Cerebellar cortex (tissue), 1 donor: ENCODE measurements at places on chromosomes 7 and 10.

DNA sequence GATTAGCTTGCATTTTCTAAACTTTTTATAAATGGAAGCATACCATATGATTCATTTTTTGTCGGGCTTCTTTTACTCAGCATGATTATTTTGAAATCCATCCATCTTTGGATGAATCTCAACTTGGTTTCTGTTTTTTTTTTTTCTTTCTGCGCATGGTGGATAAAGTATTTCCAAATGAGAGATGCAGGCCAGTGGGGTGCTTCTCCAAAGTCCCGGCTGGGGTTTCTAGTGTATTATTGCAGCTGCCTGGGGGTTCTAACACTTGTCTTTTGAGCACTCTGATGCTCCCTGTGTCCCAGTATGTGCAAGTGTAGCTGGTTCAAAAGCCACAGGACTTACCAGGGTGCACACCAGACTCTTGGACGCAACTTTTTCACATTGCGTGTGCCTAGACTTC is 70.9 kb upstream of the LOXL4 start:
- no peak for DNase-seq

DNA sequence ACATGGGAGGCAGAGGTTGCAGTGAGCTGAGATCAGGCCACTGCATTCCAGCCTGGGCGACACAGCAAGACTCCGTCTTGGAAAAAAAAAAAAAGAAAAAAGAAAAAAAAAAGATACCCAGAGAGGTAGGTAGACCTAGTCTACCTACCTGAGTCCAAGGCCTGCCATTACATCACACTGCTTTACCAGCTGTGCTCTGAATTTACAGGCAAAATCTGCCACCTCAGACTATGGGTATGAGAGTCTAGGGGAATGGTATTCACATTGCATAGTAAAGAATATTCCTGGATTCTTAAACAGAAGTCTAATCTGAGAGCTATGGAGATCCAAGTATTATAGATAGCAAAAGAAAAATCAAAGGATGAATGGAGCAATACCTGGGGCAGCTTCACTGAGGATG is 50.2 kb downstream of the NDUFB2 start:
- no peak for DNase-seq

GRCh38 chr10:84763965-84764364 is 435.6 kb downstream of the CCSER2 start:
- DNase-seq, result no peak

- DNase-seq, result no peak
Measured at GRCh38 chr7:604884-605531, 85.4 kb upstream of the PDGFA start.

GRCh38 chr7:92075455-92076158 is 58.7 kb downstream of the CYP51A1 start:
- no peak for DNase-seq

DNA sequence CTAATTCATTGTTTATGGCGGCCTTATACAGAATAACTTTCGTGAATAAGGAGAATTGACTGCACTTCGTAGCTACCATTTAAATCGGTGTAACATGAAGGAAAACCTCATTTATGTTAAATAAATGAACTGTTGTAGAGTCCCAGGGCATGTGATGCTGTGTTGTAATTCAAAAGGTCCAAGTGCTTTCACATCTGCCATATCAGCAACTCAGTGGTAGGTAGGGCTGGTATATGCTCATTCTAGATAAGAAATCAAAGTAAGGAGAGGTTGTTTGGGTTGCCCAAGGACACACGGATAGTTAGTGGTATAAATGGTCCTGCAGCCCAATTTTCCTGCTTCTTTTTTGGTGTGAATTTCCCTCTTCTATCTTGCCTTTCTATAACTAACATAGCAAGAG is 15.8 kb downstream of the BBS9 start:
- no peak for DNase-seq

DNA sequence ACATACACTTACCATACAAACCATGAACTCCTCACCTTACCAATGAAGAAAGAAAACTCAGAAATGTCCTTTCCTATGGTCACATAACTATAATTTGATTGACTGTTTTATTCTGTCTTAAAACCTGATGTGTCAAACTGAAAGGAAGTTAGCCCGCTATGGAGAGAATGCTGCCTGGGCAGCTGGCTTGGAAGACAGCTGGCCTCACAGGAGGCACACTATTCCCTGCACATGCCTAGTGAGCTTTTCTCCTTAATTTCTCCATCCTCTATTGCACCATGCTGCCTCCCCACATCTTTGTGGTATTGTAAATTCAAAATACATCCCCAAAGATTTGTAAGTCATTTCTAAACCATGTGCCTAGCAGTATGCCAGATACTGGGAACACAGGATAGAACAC is 163.3 kb downstream of the STK31 start:
- DNase-seq, result no peak

DNA sequence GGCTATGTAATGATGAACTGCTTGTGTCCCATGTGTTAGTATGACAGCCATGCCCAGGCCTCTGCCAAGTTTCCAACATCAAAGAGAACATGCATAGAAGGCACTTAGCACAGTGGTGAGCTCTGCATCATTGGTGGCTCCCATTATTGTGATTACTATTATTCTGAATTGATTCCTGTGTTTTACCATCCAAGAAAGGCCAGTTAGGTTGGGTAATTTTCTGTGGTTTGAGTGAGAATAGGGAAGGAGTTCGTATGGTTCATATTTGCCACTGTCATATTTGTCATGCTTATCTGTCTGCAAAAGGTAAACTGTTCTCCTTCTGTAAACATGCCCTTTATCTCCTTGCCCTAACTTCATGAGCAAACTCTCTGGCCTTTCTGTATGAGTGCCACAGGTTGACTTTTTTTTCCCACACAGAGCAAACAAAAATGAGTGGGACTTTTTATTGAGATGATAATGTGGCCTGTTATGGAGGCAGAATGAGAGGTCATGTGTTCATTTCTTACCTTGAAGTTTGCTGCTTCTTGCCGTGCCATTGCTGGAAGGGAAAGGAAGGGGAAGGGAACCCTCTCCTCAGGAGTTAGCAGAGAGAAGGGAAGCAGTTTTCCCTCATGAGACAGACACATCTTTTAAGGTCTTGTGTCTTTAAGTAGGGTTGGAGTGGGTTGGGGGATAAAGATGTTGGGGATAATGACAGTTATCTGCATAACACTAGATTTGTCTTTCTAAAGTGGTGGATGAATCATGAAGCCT is 301.9 kb downstream of the LRMDA start:
- DNase-seq, result no peak

GRCh38 chr10:59372543-59372942 is 10.2 kb upstream of the FAM13C start:
- DNase-seq, result no peak

- DNase-seq, result no peak
Measured at GRCh38 chr7:132059141-132059540, 502.7 kb upstream of the PODXL start.

DNA sequence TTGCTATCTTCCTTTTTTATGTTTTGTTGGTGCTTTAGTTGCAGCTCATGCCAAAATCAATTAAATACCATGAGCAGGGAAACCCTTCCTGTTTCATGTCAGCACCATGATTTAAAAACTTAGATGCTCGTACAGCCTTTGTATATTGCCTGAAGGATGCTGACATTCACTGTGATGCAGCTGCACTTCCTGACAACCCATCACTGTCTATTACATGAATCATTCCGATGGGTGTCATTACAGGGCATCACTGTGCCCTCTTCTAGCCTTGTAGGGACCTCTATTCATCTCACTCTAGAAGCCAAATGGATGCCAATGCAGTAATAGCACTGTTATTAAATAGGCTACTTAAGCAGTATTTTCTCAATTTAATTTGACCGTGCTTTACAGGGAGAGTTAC is 18.3 kb upstream of the ITGB1 start:
- DNase-seq, result no peak

GRCh38 chr7:157768198-157768597 is 431.4 kb downstream of the DNAJB6 start:
- DNase-seq, result no peak

DNA sequence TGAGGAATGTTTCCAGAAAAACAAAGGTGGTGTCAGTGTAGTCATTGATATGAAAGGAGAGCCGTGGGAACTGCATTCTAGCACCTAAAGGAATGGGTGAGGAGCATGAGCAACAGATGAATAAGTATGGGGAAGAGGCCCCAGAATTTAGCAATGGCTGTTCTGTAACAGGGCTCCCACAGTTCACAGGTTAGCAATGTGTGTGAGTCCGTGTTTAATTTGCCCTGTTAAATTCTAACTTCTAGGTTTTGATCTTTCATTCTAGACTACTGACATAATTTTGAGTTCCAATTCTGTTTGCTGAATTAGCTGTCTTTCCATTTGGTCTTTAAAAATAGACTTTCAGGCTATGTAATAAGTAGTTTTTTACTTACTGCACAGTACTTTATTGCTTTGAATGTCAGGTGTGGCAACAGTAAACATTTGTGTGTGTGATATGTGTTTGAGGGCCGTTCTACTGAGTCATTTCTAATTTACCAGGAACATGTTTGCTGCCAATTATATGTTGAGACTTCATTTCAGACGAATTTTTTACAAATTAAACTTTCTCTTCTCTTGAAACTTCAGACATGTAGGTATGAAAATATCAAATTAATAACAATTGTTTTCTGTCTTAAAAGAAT is 8.8 kb downstream of the STK17A start:
- DNase-seq, result no peak

DNA sequence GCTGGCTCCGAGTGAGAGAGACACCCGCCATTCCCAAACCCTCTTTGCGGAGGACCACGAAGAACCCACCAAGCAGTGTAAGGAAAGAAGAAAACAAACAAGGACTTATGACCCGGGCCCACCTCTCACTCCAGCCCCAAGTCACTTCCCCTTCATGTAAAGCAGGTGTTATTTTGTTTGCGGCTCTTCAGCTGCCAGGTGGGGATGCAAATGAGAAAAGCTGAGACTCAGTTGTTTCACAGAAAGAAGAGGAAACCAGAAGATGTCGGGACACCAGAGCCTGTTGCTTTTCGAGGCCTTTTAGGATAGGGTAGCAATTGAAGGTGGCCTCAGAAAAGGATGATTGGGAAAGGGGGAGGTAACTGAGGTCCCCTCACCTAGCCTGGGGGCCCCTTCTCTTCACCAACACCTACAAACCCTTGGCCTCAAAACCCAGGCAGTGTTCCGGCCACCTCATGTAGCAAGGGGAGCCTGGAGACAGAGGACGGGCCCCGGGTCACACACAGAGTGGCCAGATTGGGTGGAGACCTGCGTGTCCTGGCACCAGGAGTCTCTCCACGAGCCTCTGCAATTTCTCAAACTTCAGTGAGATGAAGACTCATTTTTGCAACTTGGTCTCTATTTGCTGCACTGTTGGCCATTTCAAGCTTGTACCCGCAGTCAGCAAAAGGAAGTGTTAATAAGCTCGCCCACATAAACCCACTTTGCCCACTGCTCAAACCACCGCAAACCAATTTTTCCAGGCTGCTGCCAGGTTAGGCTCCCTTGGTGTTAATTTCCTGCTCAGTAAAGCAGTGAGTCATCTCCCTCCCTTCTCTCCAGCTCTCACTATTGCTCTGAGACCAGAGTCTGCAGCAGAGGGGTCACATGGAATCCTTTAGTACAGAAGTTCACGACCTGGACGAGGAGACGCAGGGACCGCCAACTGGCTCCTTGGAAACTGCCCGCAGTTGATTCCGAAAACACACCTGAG is 45.5 kb downstream of the AOC1 start:
- DNase-seq, result no peak

DNA sequence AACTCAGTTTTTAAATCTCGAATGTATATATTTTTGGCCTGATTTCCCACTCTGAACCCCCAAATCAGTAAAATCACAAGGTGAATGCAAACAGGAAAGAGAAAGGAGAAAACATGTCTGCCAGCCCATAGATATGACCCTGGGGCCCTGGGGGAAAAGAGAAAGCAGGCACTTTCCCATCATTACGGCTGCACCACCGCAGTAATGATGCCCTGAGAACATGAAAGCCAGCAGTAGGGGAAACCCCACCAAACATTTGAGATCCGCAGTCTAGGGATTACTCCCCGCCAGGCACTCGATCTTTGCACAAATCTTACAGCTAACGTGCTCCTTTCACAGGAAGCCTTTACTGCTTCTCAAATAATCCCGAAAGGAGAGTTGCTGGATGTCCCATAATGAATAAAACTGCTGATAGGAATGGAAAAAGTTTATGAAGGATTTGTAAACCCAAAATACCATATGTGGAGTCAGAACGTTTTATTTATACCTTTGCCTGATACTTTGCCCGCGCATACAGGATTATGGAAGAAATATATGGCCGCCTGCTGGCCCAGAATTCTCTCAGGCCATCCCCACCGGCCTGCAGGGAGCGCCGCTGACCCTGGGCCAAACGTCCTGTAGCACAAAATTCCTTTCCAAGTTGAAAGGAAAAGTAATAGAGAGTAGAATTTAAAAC is 180.0 kb upstream of the INHBA start:
- no peak for DNase-seq

DNA sequence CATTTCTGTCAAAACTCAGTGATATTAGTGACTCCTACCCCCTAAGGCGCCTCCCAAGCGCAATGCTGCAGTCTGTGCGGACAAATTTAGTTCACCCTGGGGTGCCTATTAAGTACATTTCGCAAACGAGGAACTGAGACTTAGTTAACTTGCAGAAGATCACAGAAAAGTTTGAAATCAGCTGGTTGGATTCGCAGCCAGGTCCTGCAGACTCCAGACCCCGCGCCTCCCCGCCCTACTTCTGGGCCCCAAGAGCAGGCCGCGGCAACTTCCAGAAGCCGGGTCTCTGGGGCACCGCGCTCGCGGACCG is 588 bp downstream of the CYREN start:
- peak; percentile 25 for DNase-seq

- DNase-seq, result no peak
Measured at GRCh38 chr7:80707318-80707717, 68.9 kb downstream of the CD36 start.

DNA sequence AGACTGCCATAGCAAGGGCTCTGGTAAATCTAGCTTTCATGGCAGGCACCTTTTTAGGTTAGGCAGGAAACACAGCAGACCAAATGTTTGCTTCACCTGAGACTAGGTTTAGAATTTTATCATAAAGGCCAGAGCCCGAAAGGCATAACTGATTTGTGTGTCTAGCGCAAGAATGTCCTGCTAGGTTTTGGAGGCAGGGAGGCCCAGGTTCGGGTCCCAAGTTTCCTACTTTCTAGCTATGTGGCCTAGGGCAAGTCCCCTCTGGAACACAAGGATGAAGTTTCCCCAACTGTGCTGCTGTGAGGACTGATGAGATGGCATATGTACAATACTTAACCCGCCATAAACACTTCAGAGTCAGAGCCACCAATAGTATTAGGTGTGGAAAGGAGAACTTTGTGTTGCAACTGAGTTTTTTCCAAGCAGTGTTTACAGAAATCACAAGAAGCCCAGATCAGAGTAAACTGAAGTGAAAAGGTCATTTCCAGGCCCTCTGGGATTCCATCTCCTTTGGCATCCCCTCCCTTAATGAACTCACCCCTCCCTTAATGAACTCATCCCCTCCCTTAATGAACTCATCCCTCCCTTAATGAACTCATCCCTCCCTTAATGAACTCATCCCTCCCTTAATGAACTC is 244.9 kb downstream of the SKAP2 start:
- no peak for DNase-seq
